ENCODE measurements at places on chromosomes 1 and 21.

GRCh38 chr1:88488237-88488636, 195.8 kb upstream of the PKN2 start:
- DNase-seq = no peak

DNA sequence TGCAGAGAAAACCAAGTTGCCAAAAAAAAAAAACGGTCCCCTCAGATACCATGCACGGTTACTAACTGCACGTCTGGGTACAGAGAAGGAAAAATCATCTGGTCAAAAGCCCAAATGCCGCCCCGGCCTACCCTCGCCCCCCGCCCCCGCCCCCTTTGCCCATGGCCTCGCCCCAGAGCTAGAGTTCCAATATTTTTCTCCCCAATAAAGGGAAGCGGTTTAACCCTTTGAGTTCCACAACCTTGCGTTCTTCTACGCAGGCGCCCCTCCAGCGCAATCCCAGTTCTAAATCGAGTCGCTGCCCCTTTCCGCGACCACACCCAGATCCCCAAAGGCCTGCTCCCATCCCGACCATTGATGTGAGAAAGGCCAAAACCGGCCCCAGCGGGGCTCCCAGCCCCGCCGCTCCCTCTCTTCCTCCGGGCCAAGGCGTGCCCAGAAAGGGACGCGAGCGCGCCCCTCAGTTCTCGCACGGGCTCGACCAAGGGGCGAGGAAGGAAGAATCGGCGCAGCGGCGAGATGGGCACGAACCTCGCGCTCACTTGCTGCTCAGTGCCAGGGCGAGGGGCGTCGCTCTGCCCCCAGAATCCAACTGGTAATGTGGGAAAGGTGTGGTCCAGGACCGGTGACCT, 797 bp downstream of the WDR47 start:
- DNase-seq = no peak

DNA sequence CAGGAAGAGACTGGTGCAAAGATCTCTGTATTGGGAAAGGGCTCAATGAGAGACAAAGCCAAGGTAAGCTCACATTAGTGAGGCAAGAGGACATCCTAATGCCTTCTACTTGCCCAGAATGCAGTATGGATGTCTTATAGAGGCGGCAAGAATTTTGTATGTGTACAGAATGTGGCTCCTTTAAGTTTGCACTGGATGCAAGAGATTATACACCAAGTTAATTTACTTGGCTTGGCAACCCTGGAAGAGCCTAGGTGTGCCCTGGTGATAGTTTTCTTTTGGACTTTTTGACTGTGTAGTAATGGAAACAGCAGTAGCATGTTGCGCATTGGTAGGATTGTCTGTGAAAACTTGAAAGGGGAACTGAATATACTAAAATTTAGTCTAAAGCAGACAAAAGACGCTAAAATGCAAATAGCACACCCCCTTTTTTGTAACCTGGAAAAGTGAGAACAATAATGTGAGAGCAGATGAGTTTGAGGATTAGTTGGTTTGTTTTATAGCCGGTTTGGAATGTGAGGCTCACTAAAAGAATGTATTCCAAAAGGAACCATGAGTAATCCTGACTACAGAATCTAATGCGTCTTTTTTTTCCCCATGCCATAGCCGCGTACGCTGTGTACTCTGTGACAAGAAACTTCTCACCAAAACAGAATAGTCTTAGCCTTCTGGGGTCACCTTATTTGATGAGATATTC, 18.1 kb downstream of the KHDRBS1 start:
- DNase-seq = no peak

GRCh38 chr1:183872403-183872802, 67.5 kb downstream of the RGL1 start:
- no peak for DNase-seq

DNA sequence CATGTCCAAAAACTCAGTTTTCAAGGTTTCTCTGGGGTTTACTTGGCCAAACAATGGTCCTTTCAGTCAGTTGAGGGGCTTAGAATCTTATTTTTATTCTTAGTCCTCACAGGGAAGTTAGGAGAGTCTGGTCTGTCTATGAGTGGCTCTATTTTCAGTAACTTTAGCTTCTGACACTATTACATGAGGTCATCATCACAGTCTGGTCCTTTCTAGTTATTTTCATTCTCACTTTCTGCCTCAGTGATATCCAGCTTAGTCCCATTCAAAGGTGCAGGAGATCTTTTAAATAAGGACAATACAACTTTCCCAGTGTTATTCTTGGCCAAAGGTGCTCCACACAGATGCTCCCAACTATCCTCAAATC, 30.0 kb upstream of the FGGY start:
- DNase-seq = no peak

DNA sequence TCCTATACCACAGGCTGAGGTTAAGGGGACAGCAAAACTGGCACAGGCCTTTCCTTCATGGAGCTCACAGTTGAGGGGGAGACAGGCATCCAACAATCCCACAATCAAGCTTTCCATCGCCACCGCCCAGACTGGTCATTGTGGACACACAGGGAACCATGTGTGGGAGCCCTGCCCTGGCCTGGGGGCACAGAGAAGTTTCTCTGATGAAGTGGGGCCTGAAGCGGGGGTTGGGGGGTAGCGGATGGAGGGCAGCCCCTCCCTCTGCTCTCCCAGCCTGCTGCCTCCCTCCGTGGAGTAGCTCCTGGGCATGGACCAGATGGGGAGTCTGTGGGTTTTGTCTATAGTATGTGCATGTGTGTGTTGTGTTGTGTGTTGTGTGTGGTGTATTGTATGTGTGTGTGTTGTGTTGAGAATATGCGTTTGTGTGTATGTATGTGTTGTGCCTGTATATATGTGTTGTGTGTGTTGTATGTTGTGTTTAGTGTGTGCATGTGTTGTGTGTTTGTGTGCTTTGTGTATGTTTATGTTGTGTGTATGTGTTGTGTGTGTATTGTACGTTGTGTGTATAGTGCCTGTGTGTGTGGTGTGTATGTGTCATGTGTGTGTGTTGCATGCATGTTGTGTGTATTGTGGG, 14.4 kb upstream of the LDLRAP1 start:
- DNase-seq = no peak

- no peak for DNase-seq
Observed at GRCh38 chr1:27138368-27138767, 16.6 kb downstream of the SLC9A1 start.

DNA sequence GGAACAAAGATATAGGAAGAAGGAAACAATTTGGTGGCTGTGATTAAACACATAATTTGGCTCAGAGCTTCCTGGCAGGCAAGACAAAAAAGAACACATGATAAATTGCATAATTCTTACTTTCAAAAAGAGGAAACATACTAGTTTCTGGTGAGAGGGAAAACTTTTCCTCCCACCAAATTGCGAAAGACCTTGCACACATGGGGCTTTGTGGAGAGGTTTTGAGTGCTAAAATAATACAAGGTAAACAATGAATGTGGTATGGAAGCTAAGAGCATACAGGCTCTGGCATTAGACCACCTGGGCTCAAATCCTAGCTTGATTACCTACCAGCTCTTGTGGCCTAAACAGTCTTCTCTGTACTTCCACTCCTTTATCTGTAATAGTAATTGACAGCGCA, 140.2 kb upstream of the HOOK1 start:
- no peak for DNase-seq

GRCh38 chr1:58968360-58968952, 184.6 kb upstream of the JUN start:
- no peak for DNase-seq

GRCh38 chr1:15938628-15939161, 37.2 kb downstream of the ZBTB17 start:
- DNase-seq = no peak

DNA sequence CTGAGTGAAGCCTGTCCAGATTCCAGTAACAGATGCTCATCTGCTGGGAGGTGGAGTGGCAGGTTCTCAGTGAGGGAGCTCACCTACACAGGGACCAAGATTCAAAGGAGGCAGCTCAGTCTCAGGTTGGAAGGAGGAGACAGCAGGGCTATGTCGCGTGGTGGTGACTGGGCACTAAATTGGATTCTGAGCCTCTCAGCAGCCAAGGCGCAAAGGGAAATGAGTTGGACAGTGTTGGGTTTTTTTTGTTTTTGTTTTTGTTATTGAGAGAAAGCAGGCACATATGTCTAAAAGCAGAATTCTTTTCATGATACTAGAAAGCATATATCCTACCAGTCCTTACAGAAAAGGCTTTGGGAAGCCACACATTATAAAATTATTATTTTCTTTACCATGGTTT, 26.2 kb downstream of the UMODL1 start:
- no peak for DNase-seq

- no peak for DNase-seq
Observed at GRCh38 chr1:181583598-181583997, 100.3 kb downstream of the CACNA1E start.

GRCh38 chr1:247304031-247304430, 27.6 kb downstream of the ZNF496 start:
- DNase-seq = no peak

- DNase-seq = no peak
Observed at GRCh38 chr1:29804181-29804899, 568.0 kb downstream of the PTPRU start.

- DNase-seq = no peak
Observed at GRCh38 chr1:41073971-41074370, 52.4 kb upstream of the SLFNL1 start.

GRCh38 chr1:11365744-11366387, 92.9 kb downstream of the UBIAD1 start:
- no peak for DNase-seq

- no peak for DNase-seq
Observed at GRCh38 chr1:1541956-1542765, 1.7 kb upstream of the TMEM240 start.

- DNase-seq = no peak
Observed at GRCh38 chr1:26171084-26172072, at the start of gene ZNF593OS. Gene ZNF593OS, minus strand, starts transcription at chr1:26171832. Its CDS starts 171 bp downstream, at chr1:26171661.

DNA sequence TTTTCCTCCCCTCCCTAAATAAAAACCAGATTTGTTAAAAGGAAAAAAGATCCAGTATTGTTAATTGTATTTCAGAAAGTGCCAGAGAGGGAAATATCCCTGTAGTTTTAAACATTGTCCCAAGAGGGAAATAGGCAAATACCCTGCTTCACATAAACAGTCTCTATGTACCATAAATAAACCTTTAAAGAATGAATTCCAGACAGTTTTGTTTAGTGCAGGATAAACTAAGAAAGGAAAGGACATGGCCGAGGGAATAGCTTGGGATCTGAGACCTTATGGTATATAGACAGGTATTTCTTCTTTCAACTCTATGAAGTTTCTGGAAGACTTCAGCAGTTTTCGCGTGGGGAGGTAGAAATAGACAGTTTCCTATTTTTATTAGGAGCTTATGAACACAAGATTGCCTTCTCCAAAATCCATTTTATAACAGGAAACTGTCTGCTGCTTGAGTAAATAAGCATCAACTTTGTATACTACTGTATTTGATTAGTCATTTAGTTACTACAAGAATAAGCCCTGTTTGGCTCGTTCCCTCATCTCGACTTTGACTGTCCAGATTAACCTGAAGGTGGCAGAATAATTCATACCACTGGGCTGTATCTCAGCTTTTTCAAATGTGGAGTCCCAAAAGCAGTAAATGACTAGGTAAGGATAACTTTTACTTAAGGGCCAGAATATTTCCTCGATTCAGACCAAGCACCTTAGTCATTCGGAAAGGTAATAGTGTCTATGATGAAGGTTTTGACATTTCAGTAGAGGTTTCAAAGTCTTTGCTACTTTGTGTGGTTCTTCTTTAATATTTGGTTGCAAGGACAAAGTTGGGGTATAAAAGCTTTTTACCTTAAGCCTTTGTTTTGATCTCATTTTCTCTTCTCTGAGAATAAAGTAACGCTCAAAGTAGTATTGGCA, 177.5 kb downstream of the VPS13D start:
- DNase-seq = no peak
